ENCODE measurements at places on chromosomes 7 and 10.

DNA sequence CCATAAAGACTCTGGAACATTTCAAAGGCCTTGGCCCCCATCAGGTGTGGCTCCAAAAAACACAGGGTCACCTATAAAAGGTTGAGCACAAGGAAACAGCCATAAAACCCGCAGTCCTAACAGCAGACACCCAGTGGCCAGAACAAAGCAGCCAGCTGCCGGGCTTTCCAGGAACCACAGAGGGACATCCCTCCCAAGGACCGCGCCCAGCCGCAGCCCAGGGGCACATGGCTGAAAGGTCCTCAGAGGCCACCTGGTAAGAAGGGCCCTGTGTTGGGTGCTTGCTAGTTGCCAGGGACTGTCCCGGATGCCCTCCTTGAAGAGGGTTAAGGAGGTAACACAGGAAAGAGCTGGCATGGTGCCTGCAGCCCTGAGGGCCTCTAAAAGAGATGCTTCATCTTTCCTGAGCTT is 32.7 kb downstream of the KCNMA1 start:
- no peak for DNase-seq

DNA sequence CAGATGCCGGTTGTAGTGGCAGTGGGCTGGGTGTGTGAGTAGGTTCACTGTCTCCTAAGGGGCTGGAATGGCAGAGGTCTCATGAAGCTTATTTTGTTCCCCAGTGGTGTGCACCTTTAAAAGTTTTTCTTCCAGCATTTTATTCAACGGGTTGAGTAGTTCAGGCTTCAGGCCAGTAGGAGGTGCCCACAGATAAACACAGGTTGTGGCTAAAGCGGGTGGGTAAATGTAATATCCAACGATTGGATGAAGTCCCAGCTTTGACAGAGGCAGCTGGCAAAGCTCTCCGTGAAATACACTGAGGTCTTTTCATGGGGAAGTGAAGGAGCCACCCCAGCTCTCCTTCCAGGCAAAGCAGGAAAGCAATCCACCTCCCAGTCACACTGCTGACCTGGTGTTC is 339.8 kb upstream of the LRRTM3 start:
- no peak for DNase-seq

- DNase-seq = no peak
Measured at GRCh38 chr7:32248522-32248921, 178.3 kb upstream of the PDE1C start.

DNA sequence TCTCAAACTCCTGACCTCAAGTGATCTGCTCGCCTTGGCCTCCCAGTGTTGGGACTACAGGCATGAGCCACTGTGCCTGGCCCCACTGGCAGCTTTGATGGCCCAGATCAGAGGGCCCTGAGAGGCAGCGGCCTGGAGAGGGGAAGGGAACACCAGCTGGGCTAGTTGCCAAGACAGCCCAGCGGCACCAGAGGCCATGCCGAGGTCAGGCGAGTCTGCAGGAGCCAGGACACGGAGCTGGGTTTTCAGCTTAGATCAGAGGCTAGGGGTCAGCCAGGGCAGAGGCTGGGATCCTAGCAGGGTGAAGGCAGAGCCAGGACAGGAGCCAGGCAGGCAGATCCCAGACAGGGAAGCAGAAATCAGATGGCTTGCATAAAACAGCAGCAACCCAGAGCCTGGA is 92.9 kb downstream of the MYL10 start:
- no peak for DNase-seq

DNA sequence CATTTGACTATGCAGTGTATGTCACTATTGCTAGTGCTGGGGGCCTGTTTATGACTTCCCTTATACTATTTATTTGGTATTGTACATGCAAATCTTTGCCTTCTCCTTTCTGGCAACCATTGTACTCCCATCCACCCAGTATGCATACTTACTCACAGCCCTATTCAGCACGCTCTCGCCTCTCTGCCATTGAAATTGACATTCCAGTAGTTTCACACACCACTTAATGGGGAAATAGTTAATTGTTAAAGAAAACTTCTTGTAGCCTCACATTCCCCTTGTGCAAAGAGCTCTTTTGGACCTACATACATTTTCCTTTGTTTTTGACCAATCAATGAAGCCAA is 9.9 kb downstream of the CLDN12 start:
- no peak for DNase-seq

- DNase-seq = no peak
Measured at GRCh38 chr10:44937196-44938005, 22.2 kb upstream of the RASSF4 start.

DNA sequence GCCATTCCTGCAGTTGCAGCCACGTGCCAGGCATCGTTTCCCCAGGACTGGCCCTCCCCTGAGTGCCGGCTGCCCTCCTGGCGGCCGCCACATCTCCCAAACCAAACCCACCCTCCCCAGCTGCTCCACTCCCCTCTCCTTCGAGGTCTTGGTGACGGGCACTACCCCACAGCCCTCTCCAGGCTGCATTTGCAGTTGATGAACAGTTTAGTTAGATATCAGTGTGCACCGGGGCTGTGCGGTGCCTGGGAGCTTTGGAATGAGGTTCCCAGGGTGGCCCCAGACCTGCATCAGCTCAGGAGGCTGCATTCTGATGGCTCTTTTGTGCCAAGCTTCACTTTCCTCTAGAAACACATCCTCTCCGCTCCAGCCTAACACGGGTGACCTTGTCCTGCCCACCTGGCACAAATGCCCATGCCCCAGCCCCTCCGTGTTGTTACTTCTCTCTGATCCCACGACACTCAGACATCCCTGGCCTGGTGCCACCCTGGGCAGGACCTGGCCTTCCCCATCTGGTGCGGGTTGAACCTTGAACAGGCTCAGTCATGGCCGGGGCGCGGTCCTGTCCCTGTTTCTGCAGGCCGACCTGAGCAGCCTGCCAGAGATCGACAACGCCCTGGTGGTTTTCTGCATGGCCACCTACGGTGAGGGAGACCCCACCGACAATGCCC is 14.5 kb downstream of the TMEM120A start:
- DNase-seq = no peak

DNA sequence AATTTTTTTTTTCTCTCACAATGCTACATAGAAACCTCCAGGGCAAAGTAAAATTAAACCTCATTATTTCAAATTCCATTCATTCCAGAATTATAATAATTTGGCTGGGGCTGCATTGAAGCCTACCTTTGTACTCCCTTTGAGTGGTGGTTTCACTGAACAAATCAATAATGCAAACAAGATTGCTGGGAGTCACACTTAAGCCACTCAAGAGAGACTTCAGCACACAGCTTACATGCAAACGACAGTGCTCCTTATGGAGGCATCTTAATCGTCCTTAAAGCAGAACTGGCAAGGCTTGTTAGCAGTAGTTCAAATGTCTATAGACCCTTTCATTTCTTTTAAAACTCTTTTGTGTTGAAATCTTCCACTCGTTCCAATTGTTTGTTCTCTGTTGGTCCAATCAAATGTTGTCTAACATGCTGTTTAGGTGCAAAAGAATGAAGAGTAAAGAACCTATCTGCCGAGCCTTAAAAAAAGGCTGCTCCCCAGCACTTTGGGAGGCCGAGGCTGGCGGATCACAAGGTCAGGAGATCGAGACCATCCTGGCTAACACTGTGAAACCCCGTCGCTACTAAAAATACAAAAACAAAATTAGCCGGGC is 294.9 kb downstream of the FGFR2 start:
- no peak for DNase-seq

- DNase-seq = no peak
Measured at GRCh38 chr7:116089293-116089692, 58.7 kb upstream of the TFEC start.

DNA sequence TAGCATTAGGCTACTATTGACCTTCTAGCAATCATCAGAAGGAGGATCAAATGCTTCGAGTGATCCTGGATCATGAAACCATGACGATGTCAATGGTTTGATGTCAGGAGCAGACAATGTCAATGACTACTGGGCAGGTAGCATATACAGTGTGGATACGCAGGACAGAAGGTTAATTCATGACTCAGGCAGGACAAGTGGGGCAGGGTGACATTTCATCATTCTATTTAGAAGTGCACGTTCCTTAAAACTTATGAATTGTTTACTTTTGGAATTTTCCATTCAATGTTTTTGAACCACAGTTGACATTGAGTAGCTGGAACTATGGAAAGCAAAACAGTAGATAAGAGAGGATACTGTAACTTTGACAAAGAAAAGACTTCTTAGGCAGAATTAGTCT is 140.8 kb downstream of the TSPAN12 start:
- DNase-seq = no peak

GRCh38 chr10:86685416-86685815 is 17.1 kb downstream of the LDB3 start:
- no peak for DNase-seq

DNA sequence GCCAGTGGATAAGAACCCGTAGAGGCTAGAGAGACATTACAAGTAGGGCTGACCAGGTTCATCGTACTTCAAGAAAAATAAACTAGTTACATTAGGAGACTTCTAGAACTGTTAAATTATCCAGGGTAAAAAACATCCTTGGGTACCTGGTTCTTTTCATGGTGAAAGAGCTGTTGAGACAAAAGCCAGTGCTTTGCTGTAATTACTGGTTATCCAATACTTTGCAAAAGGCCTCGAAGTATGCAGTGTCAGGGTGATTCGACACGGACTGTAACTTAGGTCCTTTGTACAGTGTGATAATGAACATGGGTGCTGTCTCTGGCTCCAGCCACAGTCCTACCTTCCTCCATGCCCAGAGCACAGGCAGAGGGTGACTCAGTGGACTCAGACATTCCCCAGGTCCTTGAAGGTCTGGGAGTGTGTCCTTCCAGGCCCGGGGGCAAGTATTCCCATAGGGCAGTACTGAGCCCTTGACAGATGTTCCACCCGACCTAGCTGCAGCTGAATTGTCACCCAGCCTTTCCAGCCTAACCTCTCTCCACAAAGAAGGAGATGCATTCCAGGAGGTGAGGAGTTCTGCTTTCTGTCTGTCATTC is 123.6 kb upstream of the TMEM72 start:
- no peak for DNase-seq

DNA sequence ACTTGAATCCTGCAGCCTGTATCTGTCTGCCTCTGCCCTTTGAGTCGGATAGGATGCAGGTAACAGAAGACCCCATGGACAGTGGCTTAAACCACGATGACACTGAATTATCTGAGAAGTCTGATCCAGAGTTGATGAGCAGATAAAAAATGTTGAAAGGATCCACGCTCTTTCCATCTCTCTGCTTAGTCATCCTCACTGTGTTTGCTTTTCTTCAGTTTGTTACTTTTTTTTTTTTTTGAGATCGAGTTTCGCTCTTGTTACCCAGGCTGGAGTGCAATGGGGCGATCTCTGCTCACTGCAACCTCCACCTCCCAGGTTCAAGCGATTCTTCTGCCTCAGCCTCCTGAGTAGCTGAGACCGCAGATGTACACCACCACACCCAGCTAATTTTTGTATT is 36.9 kb upstream of the GOLGA7B start:
- DNase-seq = no peak

DNA sequence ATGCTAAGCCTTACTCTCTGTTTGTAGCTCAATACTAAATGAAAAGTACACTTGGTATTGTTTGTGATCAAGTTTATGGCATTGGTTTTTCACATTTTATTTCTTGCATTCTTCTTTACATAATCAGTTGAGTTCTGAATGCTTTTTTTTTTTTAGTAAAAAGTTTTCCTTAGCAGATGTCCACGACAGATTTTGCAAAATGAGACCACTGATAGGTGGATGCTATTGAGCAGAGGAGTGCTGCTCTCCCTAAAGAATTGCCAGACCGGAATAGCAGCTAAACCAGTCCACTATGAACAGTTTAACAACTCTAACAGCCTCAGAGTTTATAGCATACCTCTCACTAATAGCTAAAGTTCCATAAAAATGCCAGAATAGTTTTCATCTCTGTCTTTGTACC is 225.1 kb upstream of the CACNA2D1 start:
- no peak for DNase-seq

DNA sequence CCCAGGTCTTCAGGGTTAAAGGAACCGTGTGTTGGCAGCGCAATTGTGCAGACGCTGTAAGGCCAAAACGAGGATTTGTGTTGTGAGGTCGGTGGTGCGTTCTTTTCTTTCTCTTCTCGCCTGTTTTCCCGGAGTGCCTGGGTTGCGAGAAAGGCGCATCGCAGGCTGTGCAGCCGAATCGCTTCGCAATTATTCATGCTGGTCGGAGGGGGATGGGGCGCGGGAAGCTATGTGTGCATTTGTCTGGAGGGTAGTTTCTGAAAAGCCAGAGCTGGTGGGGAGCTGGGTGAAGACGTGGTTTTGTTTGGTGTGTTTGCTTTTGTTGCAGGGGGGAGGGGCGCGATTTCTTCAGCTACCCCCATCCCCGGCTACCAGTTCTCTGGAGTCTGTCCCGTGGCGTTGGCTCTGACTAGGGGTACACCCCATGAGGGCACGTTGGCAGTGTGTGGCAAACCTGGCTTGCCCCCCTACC is 2.1 kb downstream of the MXI1 start:
- DNase-seq = peak; percentile 83

- no peak for DNase-seq
Measured at GRCh38 chr7:141158561-141158960, 84.7 kb downstream of the TMEM178B start.

DNA sequence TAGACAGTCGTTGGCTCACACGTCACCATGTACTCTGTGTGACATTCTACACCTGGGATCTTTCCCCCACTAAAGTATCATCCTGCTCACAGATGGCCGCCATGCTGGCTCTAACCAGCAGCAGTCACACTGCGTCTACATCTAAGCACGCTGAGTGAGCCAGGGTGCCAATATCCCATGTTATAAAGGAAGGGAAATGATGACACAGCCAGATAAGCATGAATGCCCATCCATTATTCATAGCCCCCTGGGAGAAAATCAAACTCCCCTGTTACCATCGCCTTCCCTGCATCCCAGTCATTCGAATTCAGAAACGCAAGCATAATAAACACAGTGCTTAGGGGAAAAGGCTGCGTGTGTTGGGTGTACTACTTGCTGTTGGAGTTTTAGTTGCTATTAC is 698.2 kb upstream of the AUTS2 start:
- DNase-seq = no peak

DNA sequence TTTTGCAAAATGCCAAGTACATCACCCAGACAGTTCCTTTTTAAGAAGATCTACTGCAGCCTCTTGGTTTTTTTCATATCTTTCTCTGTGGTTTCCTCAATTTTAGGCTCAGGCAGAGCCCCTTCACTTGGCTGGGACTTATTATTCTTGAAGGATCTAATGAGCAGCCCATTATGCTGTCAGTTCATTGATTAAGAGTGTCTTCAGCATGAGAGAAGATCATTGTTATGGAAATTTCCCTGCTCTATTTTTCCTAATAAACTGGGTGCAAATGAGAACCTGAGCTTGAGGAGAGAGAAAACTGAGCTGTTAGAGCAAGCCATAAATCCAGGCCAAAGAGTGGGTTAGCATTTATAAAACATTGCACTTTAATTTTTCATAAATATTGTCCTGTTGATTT is 146.5 kb downstream of the SEC23IP start:
- DNase-seq = no peak
